GM12891 (cell line): ENCODE measurements at places on chromosomes 5 and 9.

DNA sequence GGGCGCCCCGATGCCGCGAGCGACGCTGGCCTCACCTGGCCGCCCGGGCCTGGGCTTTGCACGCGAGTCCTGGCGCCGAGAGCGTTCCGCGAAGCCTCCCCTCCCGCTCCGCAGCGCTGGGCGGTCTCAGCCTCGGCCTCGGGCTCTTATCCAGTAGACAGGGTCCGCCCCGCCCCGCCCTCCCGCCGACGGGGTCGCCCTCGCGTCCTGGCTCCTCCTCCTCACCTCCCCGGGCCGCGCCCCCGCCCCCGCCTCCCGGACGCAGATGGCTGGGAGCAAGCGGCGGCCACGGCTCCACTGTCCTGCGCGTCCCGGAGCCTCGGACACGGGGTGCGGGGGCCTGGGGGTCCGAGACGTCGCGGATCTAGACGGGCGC, at the start of gene SLC6A3:
SLC6A3 (minus strand) TSS at position 128 of the 376 bp plus-strand sequence. CDS start 2,243 bp downstream, outside the sequence.
- DNase-seq: no peak

DNA sequence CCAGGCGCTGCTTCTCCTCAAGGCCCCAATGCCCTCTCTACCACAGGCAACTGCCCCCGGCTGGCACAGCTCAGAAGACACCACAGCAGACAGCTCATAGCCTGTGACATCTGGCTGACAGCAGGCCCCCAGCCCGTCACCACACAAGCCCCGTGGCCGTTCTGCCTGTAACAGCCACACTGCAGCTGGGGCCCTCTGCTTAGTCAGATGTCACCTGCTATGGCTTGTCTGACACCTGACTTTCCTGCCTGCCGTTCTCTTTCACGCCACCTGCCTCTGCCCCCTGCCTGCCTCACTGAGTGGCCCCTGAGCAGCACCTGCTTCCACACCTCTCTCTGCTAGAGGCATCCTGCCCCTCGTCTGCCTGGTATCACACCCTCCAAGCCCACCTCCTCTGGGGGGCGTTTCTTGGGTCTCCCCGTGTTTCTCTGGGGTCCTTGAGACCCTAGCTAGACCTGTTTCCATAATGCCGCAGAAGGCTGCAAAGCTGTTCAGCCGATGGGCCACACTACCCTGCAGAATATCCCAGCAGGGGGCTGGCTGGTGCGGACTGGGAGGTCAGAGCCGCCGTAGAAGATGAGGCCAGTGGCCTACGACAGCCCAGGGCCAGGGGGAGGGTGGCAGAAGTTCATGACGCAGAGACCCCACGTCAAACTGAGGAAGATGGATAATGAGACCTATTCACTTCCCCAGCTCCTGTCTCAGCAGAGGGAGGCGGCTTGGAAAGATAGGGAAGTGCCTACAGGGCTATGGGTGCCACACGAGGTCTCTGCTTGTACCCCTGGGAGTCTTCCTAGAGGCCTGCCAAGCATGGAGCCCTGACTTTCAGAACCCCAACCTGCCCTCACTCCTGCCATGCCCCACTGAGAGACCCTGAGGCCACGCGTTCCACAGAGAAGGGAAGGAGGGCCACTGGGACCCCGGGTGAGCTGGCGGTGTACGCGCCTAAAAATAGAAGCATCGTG, 95.1 kb downstream of the ZNF354C start:
- no peak for DNase-seq

- no peak for DNase-seq
Observed at GRCh38 chr9:89224633-89225032, 46.0 kb upstream of the SHC3 start.

DNA sequence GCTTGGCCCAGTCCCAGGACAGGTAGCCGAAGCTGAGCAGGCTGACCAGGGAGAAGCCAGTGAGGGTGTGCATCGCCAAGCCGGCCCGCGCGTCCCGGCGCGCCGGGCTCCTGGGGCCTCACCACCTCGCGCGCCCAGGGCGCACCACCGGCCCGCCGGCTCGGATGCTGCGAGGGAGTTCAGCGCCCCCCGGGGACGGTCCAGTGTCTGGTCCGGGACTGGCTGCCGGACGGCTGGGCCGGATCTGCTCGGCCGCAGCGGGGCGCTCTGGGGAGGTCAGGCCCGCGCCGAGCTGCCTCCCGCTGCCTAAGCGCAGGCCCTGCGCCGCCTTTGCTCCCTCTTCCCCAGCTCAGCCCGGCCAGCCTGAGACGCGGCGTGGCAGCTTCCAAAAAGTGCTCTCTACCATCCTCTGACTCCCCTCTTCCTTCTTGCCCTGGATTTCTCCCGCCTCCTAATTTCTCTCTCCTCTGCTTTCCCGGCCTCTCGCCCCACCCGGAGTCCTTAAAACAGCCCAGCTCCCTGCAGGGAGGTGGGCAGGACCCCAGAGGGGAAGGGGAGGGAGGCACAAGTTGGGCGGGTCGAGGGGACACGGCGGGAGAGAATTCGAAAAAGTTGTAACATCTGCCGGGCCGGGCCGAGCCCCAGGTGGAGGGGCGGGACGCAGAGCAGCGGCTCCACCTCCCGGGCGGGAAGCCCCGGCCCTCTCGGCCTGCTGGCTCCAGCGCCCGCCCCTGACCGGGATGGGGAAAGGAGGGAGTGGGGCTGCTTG, at the start of gene ARSI:
ARSI (minus strand) TSS at position 605 of the 769 bp plus-strand sequence; CDS start at position 73, 532 bp downstream.
- no peak for DNase-seq

DNA sequence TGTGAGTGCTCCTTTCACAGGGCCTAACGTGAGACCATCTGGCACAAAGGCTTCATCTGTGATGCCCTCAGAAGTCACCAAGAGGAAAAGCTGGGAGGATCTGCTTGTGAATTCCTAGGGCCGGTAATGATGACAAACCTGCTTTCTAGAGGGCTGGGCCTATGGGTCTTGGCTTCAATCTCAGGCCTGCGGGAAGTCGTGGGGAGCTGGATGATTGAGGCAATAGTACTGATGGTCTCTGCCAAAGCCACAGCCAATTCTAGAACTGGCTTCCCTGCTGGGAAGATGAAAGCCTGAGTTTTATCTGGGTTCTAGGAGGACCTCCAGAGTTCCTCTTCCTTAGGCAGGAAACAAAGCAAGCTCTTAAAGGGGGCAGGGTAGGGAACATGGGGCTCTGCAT, 102.7 kb downstream of the TMEM215 start:
- DNase-seq: no peak

DNA sequence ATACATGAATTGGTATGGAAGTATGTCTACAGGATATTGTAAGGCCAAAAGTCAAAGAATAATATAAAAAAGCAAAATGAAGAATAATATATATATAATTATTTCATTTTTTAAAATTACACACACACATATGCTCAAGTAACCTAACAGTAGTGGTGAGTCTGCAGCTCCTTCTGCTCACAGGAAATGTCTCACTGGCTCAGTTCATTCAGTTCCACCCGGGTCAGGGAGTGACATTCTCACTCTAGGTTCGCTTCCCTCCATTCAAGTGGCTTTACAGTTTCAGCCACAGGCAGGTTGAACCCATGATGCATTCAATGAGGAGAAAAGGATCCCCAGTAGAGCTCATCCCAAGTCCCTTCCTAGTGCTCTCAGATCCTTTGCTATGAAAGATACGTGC, 90.8 kb downstream of the SUSD1 start:
- no peak for DNase-seq

GRCh38 chr5:111942661-111943401, 185.8 kb upstream of the NREP start:
- no peak for DNase-seq

- no peak for DNase-seq
Observed at GRCh38 chr5:106957336-106957735, 713.4 kb downstream of the EFNA5 start.

GRCh38 chr9:122900791-122901190, 4.4 kb downstream of the RC3H2 start:
- DNase-seq: no peak

GRCh38 chr5:165057145-165057544, 1551.7 kb downstream of the MAT2B start:
- no peak for DNase-seq

DNA sequence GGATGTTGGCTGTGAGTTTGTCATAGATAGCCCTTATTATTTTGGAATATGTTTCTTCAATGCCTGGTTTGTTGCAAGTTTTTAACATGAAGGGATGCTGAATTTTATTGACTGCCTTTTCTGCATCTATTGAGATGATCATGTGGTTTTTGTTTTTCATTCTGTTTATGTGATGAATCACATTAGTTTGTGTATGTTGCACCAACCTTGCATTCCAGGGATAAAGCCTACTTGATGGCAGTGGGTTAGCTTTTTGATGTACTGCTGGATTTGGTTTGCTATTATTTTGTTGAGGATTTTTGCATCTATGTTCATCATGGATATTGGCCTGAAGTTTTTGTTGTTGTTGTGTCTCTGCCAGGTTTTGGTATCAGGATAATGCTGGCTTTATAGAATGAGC, 225.6 kb downstream of the PCSK1 start:
- DNase-seq: no peak

- DNase-seq: no peak
Observed at GRCh38 chr9:135247227-135247930, 159.9 kb downstream of the OLFM1 start.

GRCh38 chr5:139384591-139385051, 1.5 kb upstream of the SLC23A1 start:
- DNase-seq: no peak

GRCh38 chr9:95570646-95571045, 53.9 kb upstream of the PTCH1 start:
- DNase-seq: no peak

DNA sequence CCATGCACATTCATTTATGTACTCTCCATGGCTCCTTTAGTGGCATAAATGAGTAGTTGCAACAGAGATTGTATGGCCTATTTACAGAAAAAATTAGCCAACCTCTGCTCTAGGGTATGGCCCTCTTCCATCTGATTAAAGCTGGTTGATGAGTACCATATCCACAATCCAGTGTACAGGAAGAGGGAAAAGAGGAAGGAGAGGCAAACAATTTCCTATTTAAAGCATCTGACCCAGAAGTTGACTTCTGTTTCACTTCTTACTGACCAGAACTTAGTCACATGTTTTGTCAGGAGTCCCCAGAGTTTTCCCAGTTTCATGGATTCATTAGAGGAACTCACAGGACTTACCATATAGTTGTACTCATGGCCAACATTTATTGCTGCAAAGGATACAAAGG, 68.6 kb upstream of the STARD4 start:
- no peak for DNase-seq

DNA sequence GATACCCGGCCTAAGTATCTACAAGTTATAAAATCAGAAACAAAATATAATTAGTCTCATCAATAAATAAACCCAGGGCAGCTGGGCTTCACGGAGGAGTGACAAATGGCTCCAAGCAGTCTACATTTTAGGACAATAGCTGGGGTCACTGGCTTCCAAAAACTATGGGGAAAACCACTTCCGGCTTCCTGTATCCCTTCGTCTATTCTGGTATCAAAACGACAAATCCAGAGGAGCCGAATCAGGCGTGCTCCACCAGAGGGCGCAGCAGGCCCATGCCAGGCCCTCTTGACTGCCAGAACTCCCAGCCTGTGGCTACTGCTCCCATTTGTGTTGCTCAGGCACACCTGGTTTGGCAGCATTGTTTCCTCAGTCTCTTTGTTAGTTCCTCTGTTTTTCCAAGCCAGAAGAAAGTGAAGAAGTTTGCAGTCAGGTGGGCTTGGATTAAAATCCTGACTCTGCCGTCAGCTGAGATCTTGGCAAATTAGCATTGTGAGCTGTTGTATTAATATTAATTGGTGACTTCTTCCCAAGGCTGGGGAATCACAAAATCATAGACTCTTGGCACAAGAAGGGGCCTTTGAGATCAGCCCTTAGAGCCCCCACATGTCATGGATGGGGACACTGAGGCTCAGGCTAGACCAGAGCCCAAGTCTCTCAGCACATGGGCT, 11.6 kb upstream of the RAB14 start:
- DNase-seq: peak; percentile 30

DNA sequence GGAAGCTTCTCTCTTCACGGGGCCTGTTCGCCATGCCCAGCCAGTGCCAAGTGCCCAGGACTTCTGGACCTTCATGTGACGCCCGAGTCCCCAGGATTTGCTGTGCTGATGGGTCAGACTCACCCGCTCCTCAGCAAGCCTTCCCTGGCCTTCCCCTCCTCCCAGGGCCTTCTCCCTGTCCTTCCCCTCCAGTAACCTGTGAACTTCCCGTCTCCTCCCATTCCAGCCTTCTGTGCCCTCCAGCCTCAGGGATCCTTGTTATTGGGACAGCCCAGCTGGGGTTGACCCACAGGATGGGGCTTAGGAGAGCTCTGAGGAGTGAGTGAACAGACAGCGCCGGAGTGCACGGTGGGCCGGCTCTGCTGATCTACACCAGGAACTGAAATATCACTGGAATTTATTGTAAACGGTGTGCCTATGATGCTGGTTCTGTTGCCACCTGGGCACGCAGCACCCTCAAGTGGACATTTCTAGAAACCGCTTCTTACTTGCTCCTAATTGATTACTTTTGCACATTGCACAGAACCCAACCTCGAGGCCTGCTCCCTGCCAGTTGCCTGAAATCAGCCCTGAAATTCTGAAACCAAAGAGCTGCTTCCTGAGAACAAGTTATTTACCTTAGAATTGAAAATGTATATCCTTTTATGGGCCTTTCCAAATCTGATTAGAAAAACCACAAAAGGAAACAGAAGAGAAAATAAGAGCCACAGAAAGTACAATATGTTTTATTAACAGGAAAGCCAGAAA, 1.5 kb downstream of the SPAAR start:
- no peak for DNase-seq

GRCh38 chr5:168260353-168261226, 30.9 kb upstream of the WWC1 start:
- DNase-seq: no peak

DNA sequence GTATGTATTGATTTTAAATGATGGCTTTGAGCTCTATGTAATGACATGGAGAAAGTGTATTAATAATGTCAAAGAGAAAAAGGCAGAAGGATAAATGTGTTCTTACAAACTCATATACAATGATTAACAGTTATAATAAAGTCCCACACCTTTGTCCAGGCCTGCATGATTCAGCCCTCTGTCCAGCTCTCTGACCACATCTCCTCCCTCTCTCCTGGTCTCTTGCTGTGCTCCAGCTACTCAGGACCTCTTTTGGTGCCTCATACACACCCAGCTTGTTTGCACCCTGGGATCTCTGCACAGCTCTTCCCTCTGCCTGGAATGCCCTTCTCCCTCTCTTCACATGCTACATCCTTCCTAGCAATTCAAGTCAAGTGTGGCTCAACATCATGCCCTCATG, 37.5 kb upstream of the DMRT1 start:
- DNase-seq: no peak

DNA sequence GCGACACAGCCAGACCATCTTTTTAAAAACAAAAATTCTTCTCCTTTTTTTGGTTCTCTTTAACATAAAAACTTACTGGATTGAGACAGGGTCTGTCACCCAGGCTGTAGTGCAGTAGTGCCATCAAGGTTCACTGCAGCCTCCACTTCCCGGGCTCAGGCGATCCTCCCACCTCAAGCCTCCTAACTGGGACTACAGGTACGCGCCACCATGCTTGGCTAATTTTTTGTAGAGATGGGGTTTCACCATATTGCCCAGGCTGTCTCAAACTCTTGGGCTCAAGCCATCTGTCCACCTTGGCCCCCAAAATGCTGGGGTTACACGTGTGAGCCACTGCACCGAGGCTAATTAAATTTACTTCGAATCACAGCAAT, 13.8 kb downstream of the HNRNPK start:
- no peak for DNase-seq

DNA sequence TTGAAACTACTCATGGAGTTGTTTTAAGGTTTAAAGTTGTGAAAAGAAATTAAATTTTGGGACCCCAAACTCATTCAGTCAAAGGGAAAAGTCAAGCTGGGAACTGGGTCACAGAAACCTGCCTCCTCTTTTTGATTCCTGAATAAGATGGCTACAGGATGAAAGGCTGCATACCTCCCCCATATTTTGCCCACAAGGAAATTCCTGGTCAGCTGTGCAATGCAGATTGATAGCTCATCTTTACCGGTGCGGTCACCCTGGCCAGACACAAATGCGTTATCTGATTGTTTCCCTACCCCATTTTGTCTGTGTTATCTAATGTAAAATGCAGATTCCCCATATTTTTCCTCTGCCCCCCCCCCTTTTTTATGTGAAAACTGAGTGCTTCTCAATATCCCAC, 1.3 kb downstream of the HAVCR2 start:
- no peak for DNase-seq
